ENCODE measurements at places on chromosomes 12 and 14.

DNA sequence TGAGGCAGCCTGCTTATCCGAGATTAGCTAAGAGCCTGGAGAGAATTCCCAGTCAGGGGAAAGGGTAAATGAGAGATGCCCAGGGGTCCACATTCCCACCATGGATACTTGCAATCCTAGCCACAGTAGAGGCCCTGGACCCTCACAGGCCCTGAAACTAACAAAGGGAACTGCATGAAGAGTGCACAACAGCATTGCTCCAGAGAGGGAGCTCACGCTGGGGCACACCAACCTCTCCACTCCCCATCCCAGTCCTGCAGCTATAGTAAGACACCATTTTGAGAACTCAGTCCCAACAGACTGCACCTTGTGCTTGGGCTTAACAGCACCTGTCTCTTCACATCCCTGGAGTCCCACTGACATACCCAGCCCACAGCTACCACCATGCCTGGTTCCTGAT, 30.5 kb downstream of the CEP83 start:
- DNase-seq: no peak

DNA sequence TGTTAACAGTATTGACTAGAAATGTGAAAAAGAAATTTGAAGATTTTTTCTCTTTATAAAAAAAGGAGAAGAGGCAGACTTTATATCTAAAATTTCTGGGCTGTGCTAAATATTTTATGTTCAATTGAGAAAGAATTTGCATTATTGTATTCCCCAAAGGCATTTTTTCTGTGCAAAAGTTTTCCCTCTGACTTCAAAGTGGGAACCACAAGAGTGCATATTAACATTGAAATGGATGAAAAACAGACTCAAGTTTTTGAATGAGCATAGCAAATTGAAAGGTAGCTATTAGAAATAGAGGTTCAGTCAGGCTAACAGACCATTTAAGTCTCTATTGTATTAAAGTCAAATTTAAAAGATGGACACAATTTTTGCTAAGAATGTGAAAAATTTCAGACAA, 95.2 kb downstream of the RASSF9 start:
- no peak for DNase-seq

GRCh38 chr12:93778306-93778705, 101.1 kb downstream of the CRADD start:
- DNase-seq: no peak

GRCh38 chr12:124679533-124680371, 112.3 kb upstream of the NCOR2 start:
- no peak for DNase-seq

GRCh38 chr12:93591137-93591868, 18.8 kb downstream of the SOCS2 start:
- peak; percentile 38 for DNase-seq

GRCh38 chr14:37262649-37263048, 64.9 kb downstream of the MIPOL1 start:
- no peak for DNase-seq

DNA sequence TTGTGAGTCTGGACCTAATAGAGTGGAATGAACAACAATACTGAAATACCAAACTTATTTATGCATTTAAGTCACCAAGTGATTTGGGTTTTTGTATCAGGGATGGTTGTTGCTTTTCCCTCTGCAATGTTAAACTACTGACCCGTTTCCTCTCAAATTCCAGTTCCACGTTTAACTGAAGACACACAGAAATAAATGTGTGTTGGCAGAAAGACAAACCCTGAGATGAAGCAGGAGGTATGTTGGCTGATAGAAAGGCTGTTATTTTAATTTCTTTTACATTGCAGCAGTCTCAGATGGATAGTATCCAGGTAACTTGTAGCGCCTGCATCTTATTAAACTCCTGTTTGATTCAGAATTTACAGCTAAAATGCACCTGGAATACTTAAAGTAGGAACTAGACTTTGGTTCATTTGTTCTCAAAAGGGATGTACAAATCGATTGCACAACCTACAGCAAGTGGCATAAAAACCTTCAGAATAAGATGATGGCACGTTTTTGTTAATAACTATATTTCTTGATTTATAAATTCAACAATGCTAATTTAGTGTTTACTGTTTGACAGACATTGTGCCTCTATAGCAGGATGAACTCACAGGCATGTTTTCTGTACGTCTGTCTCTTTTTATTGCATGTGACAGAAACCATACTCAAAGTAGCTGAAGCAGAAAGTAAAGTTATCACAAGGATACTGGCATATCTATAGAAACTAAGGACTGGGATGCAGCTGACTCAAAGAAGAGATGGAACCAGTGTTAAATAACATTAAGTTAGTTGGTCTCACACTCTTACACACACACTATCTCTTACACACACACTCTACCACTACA, 405.7 kb downstream of the ZFP36L1 start:
- DNase-seq: no peak

- DNase-seq: peak; percentile 45
These were observed 28.6 kb downstream of the TMEM30B start for GRCh38 chr14:61252369-61253063.

Measured in activated CD4-positive, CD25-positive, alpha-beta regulatory T cell treated with anti-CD3 and anti-CD28 coated beads, Interleukin-2, amount 50 U/mL, for 72 hours (primary cell).